ENCODE measurements at places on chromosomes 13 and 19. TPM values are rescaled to one million over a fixed set of nuclear protein-coding genes. Genes with fewer than 3 reads are reported as not detected.

The ZNF579 gene
- 6.4 TPM for total RNA-seq

The CADM4 gene
- total RNA-seq = 0.30 TPM

The LILRA1 gene
- total RNA-seq = not detected

The DIAPH3 gene
- total RNA-seq = 15.7 TPM

The CCDC8 gene
- not detected for total RNA-seq

The FPR2 gene
- total RNA-seq = not detected

All from activated naive CD4-positive, alpha-beta T cell treated with anti-CD3 and anti-CD28 coated beads, Interleukin-2, amount 10 ng/mL, durations not matched to agents 5 hours and 36 hours (primary cell).